ENCODE measurements at places on chromosomes 16 and 17.

DNA sequence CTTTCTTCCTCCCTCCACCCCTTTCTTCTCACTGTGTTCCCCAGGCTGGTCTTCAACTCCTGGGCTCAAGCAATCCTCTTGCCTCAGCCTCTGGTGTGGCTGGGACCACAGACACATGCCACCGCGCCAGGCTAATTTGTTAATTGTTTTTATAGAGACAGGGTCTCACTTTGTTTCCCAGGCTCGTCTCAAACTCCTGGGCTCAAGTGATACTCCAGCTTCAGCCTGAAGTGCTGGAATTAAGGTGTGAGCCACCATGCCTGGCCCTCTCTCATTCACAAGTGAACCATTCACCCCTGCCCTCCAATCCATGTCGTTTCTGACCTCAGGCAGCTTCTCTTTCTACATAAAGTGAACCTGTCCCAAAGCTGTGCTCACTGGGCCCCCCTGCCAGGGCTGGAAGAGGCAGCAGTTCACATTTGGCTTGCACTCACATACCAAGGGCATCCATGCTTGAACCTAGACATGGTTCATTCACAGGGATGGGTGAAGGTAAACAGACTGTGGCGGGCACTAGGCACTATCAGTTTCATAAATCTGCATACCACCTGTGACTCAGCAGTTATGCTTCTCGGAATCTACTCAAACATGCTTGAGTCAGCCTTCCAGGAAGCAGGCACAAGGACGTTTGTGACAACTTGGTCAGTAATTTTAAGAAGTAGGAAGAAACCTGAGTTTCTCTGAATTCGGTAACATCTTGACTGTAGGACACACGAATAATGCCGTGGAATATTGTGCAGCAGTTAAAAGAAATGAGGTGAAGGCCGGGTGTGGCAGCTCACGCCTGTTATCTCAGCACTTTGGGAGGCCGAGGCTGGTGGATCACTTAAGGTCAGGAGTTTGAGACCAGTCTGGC is 6.0 kb upstream of the RNF213 start:
- peak; percentile 36 for DNase-seq

- DNase-seq: no peak
Observed at GRCh38 chr17:16329519-16330271, 23.6 kb downstream of the CENPV start.

DNA sequence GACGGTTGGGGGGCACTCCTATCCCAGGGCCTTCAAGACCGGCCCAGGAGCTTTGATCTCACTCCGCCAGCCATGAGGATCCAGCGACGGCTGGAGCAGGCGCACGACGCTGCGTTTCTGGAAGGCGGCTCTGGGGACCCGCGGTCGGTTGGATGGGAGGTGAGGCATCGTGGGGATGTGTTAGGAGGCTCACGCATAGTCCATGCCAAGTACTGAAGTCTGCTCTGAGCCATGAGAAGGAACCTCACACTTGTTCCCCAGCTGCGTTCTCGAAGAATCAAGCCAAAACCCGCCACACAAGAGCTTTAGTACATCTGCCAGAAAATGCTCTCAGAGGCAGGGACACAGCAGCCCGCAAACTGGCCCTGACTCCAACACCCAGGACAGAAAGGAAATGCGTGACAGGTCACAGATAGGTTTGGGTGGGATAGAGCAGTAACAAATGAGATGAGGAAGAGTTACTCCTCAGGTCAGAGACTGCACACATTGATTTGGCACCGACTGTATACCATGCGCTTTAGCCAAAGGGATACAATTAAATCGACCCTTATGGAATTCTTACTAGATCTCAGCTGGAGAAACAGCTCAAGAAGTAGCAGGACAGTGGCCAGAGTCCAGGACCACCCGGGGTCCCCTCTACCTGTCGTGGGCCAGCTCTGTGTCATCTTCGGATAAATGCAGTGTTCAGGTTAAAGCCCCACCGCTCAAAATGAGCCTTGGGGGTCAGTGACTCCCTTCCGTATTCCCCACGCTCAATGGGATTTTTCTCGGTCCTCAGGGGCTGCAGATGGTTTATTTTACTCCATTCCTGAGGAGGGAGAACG is 6.7 kb upstream of the GSG1L start:
- no peak for DNase-seq

GRCh38 chr17:15086776-15087295 is 178.3 kb downstream of the PMP22 start:
- no peak for DNase-seq

DNA sequence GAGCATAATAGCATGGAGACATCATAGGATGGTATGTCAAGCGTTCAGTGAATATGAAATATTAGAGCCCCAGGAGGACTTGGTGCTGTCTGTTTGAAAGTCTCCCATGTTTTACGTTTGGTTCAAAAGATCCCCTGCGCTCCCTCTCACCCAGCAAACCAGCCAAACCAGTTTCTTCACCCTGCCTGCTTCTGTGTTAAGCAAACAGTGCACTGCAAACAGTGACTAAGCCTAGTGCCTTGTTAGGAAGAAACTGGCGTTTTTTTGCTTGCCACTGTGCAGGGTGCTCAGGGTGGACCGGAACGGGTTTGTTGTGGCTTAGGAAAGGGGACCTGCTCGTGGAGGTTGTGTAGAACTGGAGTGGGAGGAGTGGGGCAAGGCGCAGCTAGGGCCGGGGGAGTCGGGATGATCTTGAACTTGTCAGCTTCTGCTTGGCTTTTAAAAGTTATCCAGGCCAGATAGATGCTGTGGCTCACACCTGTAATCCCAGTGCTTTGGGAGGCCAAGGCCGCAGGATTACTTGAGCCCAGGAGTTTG is 7.7 kb downstream of the CDH1 start:
- no peak for DNase-seq

DNA sequence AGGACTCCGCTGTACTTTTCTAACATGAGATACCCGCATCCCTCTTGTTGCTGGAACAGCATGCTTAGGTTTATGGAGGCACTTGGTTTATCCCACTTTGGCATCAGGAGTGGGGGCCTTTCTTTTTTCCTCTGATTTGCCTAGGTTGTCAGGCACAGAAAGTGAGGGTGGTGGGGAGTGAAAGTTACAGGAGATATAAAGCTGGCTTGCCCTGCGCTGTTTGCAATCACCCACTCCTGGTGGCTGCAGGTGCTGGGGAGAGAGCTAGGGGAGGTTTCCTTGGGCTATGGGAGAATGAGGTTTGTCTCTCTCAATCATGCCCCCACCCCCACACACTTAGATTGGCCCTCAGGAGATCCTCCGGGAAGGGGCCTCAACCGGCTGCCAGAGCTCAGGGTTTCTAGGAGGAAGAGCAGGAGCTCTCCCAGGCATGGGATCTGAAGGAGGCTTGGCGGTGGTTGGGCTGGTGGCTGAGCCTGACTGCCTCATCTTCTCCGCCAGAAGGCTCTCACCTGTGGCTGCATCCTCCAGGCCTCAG is 1.4 kb downstream of the WSCD1 start:
- no peak for DNase-seq

DNA sequence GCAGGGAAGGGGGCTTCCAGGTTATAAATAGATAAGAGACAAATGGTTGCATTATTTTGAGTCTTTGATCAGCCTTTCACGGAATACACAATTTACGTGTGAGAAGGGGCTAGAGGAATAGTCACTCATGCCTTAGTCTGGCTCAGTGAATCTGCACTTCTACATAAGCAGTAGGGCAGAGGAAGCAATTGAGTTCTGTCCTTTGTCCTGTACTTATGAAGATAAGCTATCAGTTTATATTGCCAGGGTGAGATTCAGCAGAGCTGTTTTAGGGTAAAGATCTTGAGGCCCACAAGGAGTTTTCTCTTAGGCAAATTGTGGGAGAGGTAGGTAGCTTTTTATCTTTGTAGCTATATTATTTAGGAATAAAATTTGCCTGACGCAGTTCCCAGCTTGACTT is 33.3 kb downstream of the TOM1L1 start:
- no peak for DNase-seq

DNA sequence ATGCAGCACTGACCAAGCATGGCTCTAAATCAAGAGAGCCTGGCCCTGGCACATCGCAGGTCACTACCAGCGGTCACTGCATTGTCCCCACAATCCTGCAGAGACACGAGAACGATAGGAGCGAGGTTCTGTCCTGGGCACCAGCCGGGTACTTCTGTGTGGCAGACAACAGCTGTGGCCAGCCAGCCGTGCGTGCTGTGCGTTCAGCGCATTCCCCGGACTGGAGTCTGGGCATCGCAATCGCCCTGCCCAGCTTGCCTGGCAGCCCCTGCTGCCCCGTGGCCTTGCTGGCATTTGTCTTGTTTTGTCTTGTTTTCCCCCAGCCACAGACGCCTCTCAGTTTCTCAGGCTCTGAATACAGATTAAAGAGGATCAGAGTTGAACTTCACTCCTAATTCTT is 33.9 kb downstream of the COTL1 start:
- DNase-seq: no peak

- no peak for DNase-seq
Observed at GRCh38 chr17:28500712-28501379, 5.3 kb upstream of the FOXN1 start.

GRCh38 chr16:72859581-72859980 is 188.3 kb downstream of the ZFHX3 start:
- DNase-seq: no peak

- DNase-seq: no peak
Observed at GRCh38 chr16:87584271-87584670, 18.0 kb upstream of the JPH3 start.

DNA sequence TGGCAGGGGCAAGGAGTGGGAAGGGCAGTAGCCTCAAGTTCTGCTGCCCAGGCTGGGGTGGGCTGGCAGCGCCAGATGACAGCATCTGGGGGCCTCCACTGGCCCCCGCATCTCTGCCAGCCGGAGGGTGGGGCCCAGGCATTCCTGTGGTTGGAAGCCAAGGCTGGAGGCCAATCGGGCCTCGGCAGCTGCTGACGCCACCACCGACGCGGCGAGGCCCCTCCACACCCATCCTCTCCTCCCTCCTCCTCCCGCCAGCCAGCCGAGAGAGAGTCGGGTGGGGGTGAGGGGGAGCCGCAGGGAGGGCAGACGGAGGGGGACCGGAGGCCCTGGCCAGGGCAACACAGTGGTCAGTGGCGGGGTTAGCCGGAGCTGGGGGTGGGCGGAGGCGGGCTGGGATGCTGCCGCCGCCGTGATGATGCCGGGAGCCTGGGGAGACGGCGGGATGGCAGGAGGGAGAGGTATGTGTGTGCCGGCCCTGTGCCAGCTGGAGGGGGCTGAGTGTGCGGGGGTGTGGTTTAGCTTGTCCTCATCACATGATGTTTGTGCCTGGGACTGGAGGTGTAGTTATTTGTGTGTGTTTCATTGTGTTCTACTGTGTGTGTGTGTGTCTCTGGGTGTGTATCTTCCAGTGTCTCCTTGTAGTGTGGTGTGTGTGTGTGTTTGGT is 36.6 kb downstream of the ARHGAP23 start:
- DNase-seq: no peak
